Foreskin keratinocyte (primary cell): ENCODE measurements at places on chromosomes 3 and 15.

DNA sequence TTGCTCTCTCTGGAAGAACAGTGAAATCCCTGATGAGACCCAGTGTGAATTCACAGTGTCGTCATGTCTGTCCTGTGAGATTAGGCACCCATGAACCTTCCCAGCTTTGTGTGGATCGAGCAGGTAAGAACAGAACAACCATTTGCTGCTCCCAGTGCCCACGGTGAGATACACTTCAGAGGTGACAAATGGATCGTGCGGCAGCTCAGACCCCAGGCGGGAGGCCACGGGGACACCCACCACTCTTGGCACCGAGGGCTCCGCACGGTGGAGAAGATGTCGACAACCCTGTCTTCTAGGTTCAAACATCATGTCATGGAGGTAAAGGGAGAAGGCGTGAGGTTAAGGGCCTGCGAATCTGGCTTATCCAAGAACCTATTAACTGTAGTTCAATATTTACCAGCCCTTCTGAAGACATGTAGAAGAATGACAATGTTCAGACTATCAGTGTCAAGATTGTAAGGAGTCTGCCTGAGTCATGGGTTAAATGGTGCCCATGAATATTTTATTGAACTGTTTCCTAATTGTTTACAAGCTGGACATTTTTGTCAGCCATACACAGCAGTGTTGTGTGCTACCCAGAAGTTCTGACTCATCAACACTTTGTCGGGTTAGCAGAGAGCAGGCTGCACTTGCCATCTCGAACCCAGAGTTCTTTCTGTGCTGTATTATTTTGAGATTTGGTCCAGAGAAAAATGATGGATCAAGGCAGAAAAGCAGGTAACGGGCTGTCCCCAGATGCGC is 15.5 kb upstream of the PCSK6 start:
- no peak for DNase-seq

GRCh38 chr3:19030522-19030839 is 117.8 kb upstream of the KCNH8 start:
- DNase-seq, result no peak

- no peak for DNase-seq
Measured at GRCh38 chr15:101686718-101687117, 34.5 kb upstream of the TM2D3 start.

DNA sequence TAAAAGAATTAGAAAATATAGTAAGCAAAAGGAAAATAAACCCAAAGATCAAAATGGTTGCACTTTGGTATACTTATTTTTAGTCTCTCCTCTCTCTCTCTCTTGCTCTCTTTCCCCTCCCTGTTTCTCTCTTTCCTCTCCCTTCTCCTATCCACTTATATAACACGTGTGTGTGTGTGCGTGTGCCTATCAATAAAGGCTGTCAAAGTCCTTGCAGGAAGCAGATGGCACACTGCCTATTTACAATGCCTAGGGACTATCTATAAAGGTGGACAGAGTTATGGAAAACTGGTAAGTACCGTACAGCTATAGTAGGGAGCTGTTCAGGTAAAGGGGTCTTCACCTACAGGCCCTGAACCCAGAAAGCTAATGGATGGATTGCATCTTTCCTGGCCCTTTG is 161.6 kb downstream of the SQOR start:
- no peak for DNase-seq

DNA sequence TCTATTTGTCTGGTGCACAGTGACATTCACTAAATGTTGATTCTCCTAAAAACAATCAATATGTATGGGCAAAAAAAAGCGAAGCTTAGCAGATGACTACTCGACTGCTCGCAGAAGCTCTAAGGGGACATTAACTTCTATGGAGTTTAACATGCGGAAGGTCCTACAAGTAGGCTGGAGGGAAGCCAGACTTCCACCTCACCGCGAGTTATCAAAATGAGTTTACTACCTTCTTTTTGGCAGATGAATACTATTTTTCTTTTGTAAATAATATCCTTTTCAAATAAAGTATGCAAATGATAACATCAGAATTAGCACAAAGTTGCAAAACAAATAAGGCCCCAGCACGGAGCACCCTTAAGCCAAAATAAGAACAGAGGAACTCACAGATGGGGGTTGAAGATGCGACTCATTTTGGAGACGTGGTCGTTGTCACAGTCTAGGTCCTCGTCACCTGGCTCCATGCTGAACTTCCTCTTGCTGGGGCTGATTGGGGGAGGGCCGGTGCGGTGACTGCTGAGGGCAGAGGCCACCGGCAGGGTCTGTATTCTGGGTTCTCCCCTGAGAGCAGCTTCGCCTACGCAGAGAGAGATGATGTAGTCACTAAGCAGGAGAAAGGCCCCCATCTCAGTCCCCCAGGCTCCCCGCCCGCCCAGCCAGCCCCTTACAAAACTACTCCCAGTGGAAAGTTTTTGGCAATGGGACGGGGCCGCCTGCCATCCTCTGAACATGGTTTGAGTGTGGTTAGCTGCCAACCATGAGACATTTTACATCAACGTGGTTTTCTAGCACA is 42.1 kb downstream of the VGLL4 start:
- no peak for DNase-seq

DNA sequence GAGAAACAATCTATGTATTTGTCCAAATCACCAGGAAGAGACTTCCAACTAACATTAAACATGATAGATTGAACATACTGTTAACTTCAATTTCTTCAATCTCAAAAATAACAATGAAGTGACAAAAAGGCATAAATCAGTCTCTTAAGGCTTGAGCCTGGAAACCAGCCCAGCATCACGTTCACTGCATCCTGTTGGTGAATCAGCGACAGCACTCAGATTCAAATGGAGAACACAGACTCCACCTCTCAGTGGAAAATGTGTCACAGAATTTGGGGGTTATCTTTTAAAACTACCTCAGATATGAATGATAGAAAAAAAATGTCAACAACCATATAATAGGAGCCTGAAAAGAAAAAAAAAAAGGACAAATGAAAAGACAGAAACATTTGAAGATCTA is 212.0 kb downstream of the MINAR1 start:
- DNase-seq, result peak; percentile 32
